ENCODE measurements at places on chromosomes 16 and 17.

DNA sequence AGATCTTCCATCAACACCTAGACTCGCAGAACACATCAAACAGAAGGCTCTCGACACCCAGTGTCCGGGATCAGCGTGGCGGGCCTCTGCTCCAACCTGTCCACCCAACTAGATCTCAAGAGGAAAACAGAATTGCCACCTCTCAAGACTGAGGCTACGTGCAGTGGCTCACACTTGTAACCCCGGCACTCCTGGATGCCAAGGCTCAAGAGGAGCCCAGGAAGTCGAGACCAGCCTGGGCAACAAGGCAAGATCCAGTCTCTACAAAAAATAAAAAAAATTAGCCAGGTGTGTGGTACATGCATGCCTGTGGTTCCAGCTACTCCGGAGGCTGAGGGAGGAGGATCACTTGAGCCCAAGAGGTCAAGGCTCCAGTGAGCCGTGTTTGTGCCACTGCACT is 132.6 kb downstream of the ZFHX3 start:
- no peak for DNase-seq

DNA sequence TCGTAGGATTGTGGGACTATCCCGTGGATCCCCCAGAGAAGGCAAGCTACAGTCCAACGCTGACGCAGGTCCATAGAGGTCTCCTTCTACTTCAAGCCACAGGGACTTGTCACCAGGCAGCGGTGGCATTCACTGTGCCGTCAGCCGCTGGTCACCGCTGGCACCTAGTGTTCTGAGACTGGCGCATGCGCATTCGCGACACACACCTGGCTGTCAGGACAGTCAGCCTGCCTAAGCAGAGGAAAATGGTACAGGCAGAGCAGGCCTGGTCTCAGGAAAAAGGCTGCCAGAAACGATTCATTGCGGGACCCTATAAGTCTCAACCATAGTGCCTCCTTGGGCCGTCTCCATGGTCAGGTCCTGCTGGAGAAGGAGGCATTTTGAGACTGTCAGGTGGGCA is 138.0 kb upstream of the WSB1 start:
- DNase-seq: no peak

DNA sequence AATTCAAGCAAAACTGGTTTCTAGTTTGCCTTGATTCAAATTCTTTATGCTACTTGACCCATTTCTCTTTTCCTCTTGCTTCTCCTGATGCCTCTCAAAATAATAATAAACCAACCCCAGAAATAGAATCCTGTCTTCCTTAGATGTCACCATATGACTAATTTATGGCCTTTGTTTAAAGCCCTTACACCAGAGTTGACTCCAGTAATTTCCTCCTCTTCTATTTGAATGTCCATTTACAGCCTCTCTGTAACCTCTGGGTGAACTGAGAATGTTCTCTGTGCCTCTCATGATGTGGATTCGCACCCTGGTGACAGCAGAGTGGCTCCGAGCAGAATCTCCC is 31.5 kb downstream of the ZFHX3 start:
- DNase-seq: no peak

- DNase-seq: no peak
Observed at GRCh38 chr16:8512941-8513624, 77.2 kb downstream of the TMEM114 start.

DNA sequence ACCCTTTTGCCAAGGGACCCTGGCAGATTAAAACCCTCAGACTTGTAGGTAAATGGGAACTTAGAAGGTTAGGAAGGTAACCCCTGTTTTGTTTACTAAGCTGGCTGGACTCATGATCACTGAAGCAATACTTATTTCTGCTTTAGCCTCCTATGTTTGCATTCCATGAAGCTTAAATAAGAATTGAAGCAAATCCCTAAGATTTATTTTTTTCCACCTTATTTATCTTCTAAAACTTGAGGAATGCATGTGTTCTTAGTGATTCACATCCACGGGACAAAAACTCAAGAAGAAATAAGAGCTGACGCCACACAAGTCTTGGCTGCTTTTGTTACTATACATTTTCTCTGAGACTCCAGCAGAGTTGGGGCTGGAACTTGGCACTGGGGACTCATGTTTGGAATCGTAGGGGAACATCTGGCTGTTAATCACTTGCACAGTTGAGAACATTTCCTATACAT is 35.5 kb downstream of the CLUAP1 start:
- DNase-seq: no peak

GRCh38 chr16:88376835-88377726 is 5.7 kb upstream of the ZNF469 start:
- peak; percentile 25 for DNase-seq

DNA sequence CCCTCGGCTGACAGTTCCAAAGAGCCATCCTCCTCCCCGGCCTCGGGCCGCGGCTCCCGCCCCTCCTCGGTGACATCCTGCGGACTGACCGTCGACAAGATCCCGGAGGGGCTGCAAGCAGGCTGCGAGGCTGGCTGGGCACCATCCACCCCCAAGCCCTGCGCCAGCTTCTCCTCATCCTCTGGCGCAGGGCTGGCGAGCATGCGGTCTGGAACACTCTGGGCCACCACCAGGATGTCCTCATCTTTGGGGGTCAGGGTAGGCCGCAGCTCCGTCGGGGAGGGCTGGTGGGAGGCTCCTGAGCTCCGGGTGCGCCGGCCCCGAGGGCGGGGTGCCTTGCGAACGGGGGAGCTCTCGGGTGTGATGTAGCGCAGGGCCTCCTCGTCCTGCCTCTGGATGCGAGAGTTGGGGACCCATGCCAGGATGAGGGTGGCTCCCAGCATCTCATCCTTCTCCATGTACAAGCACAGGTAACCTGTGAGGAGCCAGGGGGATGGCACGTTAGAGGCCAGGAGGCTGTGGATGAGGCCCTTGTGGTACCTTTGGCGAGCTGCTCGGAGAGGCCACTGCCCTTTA is 25.3 kb downstream of the TBC1D16 start:
- DNase-seq: no peak

- DNase-seq: no peak
Observed at GRCh38 chr17:46859996-46860395, 8.6 kb downstream of the WNT9B start.

DNA sequence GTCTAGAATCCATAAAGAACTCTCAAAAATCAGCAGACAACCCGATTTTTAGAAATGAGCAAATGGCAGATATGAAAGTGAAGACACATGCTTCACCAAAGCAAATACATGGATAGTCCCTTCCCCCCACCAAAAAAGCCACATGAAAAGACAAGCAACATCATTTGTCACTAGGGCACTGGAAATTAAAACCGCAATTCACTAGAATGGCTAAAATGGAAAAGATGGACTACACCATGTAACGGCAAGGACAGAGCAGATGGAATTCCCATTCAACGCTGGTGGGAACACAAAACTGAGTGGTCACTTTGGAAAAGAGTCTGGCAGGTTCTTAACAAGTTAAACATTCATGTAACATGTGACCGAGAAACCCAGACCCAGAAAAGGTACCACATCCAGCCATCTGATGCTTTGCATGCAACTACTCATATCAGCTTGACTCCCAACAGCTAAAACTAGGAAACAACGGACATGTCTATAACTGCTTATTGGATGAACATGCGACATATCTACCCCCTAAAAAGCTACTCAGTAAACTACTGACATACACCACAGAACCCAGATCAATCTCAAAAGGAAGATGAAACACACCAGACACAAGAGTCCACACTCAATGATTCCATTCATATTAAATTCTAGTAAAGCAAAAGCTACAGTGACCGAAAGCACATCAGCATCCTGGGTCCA is 132.6 kb downstream of the ZNF778 start:
- DNase-seq: no peak

GRCh38 chr17:2892305-2892971 is 96.2 kb downstream of the RAP1GAP2 start:
- DNase-seq: peak; percentile 14

GRCh38 chr17:9880582-9880999 is 24.5 kb downstream of the RCVRN start:
- DNase-seq: peak; percentile 80

DNA sequence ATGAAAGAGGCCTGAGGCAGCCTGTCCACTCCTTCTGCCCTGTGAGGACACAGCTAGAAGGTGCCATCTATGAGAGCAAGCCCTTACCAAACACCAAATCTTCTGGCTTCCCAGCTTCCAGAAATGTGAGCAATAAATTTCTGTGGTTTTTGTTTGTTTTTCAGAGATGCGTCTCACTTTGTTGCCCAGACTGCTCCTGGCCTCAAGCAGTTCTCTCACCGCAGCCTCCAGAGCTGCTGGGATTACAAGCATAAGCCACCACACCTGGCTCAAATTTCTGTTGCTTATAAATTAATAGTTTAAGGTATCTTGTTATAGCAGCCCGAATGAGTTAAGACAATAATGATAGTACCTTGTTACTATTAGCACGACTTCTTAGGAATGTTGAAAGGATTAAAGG is 12.5 kb upstream of the SLC16A11 start:
- no peak for DNase-seq

GRCh38 chr17:77810536-77810935 is 148.0 kb upstream of the TNRC6C start:
- DNase-seq: no peak

GRCh38 chr16:35798885-35799426 is 2339.5 kb downstream of the TP53TG3F start:
- DNase-seq: no peak

- peak; percentile 46 for DNase-seq
Observed at GRCh38 chr16:48277158-48277557, 29.8 kb upstream of the ABCC11 start.

Data from pons (tissue), 1 donor.